Tibial nerve (tissue), 4 donors: ENCODE measurements at places on chromosomes 2 and 18. TPM values are rescaled to one million over a fixed set of nuclear protein-coding genes. Genes with fewer than 3 reads are reported as not detected.

- H3K27me3 ChIP-seq, result no peaks in the 10 kb centered on the region
- no peaks in the 10 kb centered on the region for H3K4me1 ChIP-seq
- H3K4me3 ChIP-seq, result no peak overlapping the region
- no peak for DNase-seq
Observed at GRCh38 chr2:231751042-231751815, 29.9 kb downstream of the PDE6D start.

DNA sequence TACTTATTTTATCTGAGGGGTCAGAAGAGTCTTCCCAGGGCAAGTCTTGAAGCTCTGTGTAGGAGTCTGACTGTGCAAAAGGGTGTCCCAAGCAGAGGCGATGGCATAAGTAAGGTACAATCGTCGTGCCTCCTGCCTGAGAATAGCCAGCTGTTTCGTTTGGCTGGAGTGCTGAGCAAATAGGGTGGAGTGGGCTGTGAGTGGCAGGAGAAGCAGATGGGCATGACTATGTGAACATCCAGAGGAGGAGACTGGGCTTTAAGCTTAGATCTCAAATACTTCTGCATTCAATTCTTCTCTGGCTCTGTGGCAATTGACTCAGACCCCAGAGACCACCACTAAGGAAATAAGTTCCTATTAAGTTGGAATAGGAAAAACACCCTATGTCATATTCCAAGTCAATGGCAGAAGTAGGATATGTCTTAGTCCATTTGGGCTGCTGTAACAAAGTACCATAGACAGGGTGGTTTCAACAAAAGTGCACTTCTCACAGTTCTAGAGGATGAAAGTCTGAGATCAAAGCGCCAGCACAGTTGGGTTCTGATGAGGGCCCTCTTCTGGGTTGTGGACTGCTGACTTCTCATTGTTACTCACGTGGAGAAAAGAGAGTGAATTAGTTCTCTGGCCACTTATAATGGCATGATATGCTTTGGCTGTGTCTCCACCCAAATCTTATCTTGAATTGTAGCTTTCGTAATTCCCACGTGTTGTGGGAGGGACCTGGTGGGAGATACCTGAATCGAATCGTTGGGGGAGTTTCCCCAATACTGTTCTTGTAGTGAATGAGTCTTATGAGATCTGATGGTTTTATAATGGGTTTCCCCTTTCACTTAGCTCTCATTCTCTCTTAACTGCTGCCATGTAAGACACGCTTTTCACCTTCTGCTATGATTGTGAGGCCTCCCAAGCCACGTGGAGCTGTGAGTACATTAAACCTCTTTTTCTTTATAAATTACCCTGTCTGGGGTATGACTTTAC lies 120.2 kb downstream of the LPIN1 start:
- H3K36me3 ChIP-seq, result no peaks in the 10 kb centered on the region
- H3K4me1 ChIP-seq, result no peaks in the 10 kb centered on the region

- peaks cover 34% of the 10 kb centered on the region for H3K4me1 ChIP-seq
- no peak for DNase-seq
- peak overlapping the region; percentile 86 for H3K27ac ChIP-seq
- H3K27me3 ChIP-seq, result no peaks in the 10 kb centered on the region
Observed at GRCh38 chr2:28327956-28328922, 64.4 kb upstream of the FOSL2 start.

Gene TMEFF2
- total RNA-seq, result not detected

Gene KIF3C
- total RNA-seq, result 31.9 TPM

Gene ANO7
- total RNA-seq, result 0.42 TPM

Gene RGPD5
- 23.6 TPM for total RNA-seq

DNA sequence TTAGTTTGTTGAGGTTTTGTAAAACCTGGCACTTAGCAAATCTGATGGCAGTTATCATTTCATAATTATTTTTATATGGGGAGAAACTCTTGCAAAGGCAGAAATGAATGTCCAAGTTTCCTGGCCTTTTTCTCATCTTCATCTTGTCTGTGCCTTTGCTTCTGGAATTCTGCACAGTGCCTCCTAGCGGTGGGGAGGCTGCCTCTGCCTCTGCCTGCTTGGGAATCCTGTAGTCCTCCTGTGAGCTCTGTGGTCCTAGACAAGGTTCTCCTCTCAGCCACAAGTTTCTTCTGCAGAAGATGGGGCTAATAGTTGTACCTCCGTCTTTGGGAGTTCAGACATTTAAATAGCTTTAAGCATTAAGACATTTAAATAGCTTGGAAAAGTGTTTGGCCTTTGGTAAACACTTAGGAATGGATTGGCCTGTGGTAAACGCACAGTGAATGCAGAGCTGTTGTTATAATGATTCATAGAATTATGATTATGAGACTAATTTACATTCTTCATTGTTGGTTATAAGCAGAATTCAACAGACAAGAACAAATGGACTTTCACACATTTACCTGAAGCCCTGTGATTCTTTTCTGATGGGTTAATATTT lies 101.2 kb downstream of the ZNF236 start:
- no peak overlapping the region for H3K4me3 ChIP-seq
- no peaks in the 10 kb centered on the region for H3K27me3 ChIP-seq
- no peak for DNase-seq
- H3K27ac ChIP-seq, result no peak overlapping the region
- H3K4me1 ChIP-seq, result no peaks in the 10 kb centered on the region
- peaks cover 82% of the 10 kb centered on the region for H3K36me3 ChIP-seq

DNA sequence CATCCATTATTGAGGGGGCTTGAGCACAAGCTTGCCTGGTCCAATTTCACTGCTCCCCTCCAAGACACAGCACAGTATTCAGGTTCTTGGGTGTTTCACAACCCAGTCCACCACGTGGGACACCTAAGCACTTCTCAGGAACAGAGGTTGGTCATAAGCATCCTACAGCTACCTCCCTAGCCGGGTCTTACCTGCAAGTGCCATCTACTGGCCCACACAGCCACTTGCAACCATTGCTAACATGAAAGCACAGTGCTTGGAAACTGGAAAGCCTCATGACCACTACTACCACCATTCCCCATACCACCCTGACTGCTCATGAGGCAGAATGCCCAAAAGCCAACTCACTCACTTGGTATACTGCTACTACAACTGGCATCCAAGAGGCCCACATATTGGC lies 105.7 kb upstream of the RPRM start:
- DNase-seq, result no peak
- H3K27me3 ChIP-seq, result no peaks in the 10 kb centered on the region
- H3K4me1 ChIP-seq, result no peaks in the 10 kb centered on the region
- H3K27ac ChIP-seq, result no peak overlapping the region

DNA sequence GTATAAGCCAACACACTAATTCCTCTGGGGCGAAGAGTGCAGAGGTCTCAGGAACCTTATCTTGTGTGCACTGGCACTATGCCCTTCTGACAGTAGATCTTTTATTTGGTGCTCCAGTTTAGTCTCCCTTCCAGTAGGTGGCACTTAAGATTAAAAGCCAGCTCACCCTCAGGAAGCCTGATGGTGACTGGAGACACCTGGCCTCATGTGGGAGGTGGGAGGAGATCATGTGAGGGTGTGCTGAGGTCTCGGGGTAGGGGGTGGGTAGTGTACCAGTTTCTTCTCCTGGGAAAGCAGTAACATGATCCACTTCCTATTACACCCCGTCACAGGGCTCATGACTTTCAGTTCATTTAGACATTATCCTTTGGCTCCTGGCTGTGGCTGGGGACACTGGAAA lies 654.9 kb downstream of the ADCYAP1 start:
- H3K27me3 ChIP-seq, result no peaks in the 10 kb centered on the region
- H3K36me3 ChIP-seq, result no peaks in the 10 kb centered on the region
- no peaks in the 10 kb centered on the region for H3K4me1 ChIP-seq

DNA sequence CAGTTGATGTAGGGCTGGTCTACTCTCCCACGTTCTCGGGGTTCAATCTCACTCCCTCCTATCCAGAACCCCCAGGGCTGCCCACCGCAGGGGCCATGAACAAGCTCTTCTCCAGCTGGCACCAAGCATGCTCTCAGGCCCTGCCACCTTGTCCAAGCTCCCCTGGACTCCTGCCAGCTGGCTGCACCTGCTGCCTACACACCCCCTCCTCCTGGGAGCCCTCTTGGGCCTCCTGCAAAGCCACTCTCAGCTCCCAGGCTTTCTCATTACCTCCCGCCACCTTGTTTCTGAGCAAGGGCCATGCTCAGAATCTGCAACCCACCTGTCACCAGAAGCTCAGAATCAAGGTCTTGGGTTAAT lies 56.0 kb downstream of the HDAC4 start:
- H3K36me3 ChIP-seq, result no peaks in the 10 kb centered on the region
- no peaks in the 10 kb centered on the region for H3K27me3 ChIP-seq
- peaks cover 9% of the 10 kb centered on the region for H3K4me1 ChIP-seq
- no peak for DNase-seq
- no peak overlapping the region for H3K4me3 ChIP-seq

- H3K36me3 ChIP-seq, result no peaks in the 10 kb centered on the region
- no peak for DNase-seq
- no peak overlapping the region for H3K4me3 ChIP-seq
Observed at GRCh38 chr18:74110149-74110548, 37.5 kb downstream of the FBXO15 start.

DNA sequence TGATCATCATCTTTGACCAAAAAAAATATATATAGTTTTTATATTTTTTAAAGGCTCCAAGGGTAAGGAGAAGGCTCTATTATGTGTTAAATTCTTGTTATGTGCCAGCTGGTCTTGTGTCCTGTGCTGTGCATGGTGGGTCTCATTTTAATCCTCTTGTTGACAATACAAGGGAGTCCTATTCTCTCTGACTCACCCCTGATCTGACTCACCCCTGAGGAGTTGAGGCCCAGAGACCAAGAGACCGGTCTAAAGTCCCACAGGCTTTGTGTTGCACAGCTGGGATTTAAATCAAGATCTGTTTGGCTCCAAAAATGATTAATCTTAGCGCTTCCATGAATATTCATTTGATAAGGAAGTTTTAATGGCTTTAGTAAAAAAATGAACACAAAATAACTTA lies 25.7 kb downstream of the MC2R start:
- no peak for DNase-seq
- H3K4me1 ChIP-seq, result no peaks in the 10 kb centered on the region
- H3K4me3 ChIP-seq, result no peak overlapping the region
- no peaks in the 10 kb centered on the region for H3K36me3 ChIP-seq

DNA sequence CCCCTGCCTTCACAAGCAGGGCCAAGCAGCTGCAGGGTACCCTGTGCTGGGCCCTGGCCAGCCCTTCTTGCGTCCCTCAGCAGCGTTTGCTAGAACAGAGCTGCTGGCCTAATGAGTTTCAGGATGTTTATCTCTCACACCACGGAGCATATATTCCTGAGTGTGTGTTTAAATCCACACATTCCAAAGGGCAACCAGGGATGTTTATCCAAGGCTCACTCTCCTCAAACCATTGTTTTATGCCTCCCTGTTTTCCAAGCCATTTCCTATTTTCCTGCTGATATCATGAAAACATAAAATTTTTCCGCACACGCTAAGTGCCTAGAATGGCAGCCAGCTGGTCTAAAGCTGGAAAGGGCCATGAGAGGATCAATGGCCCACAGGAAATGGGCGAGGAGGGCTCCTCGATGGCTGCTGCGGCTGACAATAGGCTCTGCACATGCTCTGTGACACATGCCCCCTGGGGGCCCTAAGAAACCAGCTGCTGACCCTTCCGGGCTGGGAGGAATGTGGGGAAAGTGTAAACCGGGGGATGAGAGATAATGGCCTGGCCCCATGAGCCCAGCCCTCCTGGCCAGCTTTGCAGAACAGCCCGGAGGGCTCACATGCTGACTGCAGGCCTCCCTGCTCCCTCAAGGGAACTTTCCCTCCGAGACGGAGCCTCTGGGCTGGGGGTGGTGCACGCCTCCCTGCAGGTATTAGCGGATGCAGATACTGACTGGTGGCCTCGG lies 194.0 kb downstream of the NDUFA10 start:
- H3K27ac ChIP-seq, result no peak overlapping the region
- no peaks in the 10 kb centered on the region for H3K27me3 ChIP-seq
- DNase-seq, result no peak
- H3K4me1 ChIP-seq, result no peaks in the 10 kb centered on the region

GRCh38 chr2:234673961-234674759 lies 177.3 kb upstream of the ARL4C start:
- peaks cover 20% of the 10 kb centered on the region for H3K4me1 ChIP-seq
- no peaks in the 10 kb centered on the region for H3K36me3 ChIP-seq
- H3K27ac ChIP-seq, result no peak overlapping the region
- no peaks in the 10 kb centered on the region for H3K27me3 ChIP-seq
- no peak overlapping the region for H3K4me3 ChIP-seq

DNA sequence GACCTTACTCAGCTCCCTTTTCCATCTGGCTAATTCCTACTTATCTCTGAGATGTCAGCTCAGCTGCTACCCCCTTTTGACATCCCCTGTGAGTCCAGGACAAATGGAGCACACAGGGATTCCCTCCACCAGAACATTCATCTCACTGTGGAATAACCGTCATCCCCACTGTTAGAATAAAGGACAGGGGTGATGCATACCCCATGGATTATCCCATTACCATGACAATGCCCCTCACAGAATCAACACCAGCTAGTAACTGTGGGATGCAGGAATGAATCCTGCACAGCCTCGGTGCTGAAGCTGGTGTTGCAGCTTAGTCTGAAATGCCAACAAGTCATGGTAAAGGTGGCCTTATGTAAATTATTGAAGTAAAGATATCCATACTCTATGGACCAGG lies 624.8 kb upstream of the RAB6C start:
- H3K4me1 ChIP-seq, result no peaks in the 10 kb centered on the region
- no peak for DNase-seq
- H3K27ac ChIP-seq, result no peak overlapping the region
- no peaks in the 10 kb centered on the region for H3K36me3 ChIP-seq
- no peaks in the 10 kb centered on the region for H3K27me3 ChIP-seq

DNA sequence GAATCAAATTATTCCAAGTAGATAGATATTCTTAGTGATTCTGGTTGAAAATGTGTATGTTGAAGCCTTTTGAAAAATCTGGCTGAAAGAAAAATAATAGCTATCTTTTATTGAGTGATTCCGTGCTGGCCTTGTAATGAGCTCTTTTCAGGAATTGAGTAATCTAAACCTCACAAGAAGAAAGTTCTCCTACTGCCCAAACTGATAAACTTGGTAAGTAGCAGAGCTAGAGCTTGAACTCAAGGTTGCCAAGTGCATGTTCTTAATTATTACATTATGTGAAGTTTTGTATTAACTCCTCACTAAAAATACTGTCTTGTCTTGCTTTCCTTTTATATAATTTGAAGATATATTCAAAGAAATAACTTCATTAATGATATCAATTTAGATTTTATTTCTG lies 1.6 kb upstream of the PPP1R1C start:
- no peaks in the 10 kb centered on the region for H3K27me3 ChIP-seq
- H3K4me1 ChIP-seq, result no peaks in the 10 kb centered on the region
- no peak overlapping the region for H3K4me3 ChIP-seq
- no peaks in the 10 kb centered on the region for H3K36me3 ChIP-seq
- no peak for DNase-seq

- H3K4me1 ChIP-seq, result no peaks in the 10 kb centered on the region
- H3K36me3 ChIP-seq, result no peaks in the 10 kb centered on the region
- DNase-seq, result no peak
- no peaks in the 10 kb centered on the region for H3K27me3 ChIP-seq
Observed at GRCh38 chr2:7607441-7608173, 690.4 kb downstream of the RNF144A start.
